NCI-H1092 treated with DMSO at 0.1 percent for 48 hours (cell line): ENCODE measurements at places on chromosomes 5 and 9.

DNA sequence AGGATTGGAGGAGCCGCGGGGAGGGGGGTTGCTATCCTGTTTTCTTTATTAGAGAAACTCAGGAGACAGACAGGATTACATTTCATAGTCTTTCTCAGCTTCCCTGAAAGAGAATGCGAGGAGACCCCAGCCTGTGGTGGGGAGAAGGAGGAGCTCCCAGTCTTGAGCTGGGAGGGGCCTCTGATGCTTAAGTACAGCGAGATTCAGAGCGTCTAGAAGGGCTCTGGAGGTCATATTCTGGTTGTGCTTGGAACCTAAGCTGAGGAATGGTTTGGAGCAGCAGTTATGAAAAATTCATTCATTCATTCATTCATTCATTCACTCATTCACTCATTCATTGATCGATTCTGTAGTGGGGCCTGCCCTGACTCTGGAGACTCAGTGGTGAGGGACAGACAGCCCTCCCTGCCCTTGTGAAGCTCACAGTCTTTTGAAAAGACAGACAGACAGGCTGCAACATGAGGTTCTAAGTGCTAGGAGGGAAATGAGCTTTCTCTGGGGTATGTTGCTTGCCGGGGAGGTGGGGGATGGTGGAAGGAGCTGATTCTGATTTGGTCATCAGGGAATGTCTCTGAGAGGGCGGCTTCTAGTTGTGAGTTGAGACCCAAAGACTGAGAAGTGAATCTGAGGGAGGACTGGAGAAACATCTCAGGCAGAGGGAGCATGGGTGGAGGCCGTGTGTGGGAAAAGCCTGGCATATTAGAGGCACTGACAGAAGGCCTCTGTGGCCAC is 2.5 kb upstream of the SPRY4 start:
- no peak for DNase-seq

DNA sequence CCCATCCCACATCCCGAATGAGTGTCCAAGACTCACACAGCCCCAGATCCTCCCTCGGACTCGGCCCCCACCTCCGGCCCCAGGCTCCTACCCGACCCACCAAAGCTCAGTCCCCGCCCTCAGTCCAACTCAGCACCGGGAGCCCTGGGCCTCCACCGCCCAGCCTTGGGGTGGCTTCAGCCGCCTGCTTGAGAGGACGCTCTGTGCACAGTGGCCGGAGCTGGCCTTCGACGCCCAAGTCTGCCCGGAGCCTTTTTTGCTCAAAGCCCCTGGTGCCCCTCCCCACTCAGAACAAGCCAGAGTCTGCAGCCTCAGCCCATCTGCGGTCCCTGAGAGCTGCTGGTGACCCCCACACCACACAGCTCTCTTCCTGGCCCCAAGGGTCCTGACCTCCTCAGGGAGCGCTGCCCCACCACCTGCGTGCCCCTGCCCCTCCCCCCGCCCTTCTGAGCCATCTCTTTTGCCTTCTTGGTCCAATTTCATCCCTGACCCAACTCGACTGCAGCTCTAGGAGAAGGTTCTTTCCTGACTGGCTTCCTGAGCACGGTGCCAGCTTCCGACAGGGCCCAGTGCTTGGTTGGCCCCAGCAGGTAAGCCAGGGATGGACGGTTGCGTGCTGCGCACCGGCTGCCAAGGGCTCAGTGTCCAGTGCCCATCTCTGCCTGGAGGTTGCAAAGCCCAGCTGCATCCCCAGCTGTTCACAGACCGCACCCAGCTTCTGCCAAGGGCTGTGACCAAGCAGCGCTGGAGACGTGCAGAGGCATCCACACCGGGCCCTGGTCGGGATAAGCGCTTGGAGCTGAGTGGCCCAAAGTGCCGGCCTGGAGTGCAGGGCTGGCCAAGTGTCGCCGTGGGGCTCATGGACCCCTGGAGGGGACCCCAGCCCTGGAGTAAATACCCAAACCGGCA is 27.7 kb upstream of the NSMF start:
- no peak for DNase-seq

DNA sequence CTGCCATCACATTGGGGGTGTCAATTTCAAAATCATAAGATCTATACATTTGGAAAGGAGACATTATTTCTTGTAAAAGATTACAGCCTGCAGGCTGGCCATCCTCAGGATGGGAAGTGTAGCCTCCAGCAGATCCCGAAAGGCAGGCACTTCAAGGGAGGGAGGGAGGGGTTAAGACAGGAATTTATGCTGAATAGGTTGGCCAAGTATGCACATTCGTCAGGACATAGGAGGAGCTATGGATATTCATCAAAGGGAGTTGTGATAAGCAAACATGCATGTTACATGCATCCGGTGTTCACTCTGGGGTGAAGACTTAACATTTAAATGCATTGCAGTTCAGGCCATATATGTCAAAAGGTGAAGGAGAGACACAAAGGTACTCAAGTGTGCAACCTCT is 119.4 kb downstream of the CEP120 start:
- no peak for DNase-seq

- DNase-seq = no peak
Measured at GRCh38 chr9:79621916-79622575, 50.3 kb downstream of the TLE4 start.

GRCh38 chr5:137401946-137402345 is 97.2 kb downstream of the SPOCK1 start:
- DNase-seq = no peak

GRCh38 chr9:81823672-81824554 is 104.3 kb upstream of the SPATA31D4 start:
- no peak for DNase-seq

GRCh38 chr9:134547161-134548100 is 94.2 kb upstream of the COL5A1 start:
- no peak for DNase-seq

DNA sequence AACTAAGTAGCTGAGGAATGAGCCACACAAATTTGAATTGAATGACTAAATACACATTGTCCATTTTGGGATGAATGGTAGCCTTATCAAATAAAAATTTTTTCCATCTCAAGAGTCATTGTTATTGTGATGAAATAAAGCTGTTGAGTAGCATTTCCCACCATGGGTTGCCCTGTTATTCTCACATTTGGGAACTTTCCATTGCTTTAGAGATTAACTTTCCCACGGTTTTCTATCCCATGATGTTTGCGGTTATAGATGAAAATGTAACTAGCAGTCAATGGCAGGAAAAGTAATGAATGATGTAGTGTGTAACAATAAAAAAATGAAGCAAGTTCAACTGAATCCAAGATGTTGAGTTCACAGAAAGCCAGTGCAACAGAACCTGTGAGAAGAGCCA is 59.9 kb upstream of the PLPP1 start:
- DNase-seq = no peak

DNA sequence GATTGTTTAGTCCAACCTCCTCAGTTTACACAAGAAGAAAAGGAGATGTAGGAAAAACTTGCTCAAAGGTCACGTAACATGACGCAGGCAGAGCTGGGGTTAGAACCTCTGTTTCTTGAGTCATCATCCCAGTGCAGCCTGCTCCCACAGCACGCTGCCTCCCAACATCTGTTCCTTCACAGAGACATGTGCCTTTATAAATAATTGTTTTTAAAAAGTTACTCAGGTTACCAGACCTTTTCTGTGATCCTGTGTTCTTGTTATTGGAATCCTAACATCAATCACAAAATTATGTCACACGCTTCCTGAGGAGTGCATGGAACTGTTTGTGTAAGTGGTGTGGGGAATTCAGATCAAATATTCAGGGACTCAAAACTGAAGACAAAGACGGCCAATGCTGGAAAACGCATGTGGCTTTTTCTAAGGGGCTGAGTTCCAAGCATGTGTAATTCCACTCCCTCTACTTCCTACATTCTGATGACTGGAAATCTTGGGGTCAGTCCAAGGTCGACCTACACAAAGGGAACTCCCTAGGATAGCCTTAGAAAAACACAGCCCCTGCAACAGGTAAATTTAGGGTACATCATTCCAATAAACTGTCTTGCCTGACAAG is 184.3 kb downstream of the TSSK1B start:
- no peak for DNase-seq

DNA sequence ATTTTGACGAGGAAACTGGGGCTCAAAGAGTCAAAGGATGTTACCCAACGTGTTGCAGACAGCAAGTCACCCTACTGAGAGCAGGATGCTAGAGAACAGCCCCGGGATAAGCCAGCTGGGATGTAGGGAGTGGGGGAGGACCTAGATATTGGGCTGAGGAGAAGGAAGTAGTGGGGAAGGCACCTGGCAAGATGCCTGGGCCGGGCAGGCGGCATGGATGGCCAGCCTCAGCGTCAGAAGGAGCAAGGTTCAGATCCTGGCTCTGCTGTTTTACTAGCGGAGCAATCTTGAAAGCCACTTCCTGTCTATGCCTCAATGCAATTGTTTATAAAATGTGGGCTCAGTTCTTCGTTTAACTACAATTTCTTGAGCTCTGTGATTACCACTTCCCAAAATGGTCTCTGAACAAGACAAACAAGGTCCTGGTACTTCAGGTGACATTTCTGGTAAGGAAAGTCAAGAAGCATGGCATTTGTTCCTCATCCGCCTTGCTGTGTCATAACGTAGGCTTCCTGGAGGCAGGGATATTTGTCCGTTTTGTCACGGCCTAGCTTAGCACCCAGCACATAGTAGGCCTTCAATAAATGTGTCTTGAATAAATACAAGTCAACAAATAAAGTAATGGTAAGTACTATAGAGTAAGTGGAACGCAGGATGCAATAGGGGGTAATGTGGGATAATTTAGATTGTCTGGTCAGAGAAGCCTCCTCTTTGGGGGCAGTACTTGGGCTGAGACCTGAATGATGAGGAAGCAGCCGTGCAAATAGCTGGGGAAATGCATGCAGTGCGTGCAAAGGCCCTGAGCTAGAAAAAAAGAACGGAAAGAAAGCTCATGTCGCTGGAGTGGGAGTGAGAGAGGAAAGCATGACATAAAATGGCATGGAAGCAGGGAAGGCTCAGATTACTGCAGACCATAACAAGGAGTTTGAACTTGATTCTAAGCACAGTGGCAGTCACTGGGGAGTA is 70.5 kb downstream of the SMIM23 start:
- no peak for DNase-seq

- DNase-seq = no peak
Measured at GRCh38 chr9:82996941-82997340, 66.0 kb downstream of the RASEF start.

GRCh38 chr5:53712327-53712726 is 151.9 kb downstream of the NDUFS4 start:
- DNase-seq = no peak

DNA sequence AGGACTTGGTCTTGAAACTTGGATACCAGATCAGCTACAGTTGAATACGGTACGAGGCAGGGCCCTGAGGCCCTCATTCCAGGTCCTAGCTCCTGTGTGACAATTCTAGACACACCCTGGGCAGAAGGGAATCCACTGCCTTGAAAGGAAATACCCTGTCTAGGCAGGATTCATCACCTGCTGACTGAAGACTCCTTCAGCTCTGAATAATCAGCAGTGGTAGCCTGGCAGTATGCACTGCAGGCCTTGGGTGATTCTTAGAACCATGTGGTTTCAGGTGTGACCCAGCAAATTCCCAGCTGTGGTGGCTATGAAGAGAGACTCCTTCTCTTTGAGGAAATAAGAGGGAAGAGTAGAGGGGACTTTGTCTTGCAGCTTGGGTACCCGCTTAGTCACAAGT is 17.2 kb upstream of the EFNA5 start:
- no peak for DNase-seq

GRCh38 chr9:135951889-135952663 is 9.1 kb downstream of the UBAC1 start:
- DNase-seq = no peak

- DNase-seq = no peak
Measured at GRCh38 chr5:52804981-52805380, 17.3 kb downstream of the ITGA1 start.

DNA sequence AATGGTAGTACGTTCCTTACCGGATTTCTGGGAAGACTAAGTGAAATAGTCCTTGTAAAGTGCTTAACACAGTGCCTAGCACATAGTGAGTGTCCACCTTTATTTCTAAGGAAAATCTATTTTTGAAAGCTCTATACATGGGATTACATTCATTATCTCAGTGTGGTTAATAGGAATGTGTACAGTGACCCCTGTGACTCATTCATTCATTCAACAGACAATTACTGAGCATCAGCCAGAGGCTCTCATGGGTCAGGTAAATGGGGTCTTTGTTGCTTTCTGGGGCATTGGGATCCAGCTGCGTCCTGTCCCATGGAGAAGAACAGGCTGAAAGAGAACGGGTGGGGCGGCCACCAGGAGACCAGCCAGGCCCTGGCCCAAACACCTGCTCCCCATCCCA is 226.2 kb upstream of the TBC1D2 start:
- DNase-seq = no peak

DNA sequence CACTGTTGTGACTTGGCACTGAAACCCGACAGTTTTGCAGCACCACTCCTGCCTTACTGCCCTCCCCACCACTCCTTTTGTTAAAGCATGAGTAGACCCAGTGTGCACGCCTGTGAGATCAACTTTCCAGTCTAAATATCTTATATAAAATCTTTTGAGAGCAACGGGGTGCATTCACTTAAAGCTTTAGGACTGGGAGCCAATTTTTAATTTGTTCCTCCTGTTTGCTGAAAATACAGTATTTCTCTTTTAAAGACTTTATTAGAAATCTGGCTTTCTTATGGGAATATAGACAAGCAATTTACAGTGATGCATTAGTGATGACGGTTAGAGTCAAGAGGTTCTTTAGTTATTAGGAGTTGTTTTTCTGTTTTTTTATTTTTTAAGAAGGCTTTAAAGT is 397.5 kb downstream of the TMEM167A start:
- DNase-seq = no peak

GRCh38 chr9:127917603-127918002 is 762 bp upstream of the ST6GALNAC4 start:
- no peak for DNase-seq

DNA sequence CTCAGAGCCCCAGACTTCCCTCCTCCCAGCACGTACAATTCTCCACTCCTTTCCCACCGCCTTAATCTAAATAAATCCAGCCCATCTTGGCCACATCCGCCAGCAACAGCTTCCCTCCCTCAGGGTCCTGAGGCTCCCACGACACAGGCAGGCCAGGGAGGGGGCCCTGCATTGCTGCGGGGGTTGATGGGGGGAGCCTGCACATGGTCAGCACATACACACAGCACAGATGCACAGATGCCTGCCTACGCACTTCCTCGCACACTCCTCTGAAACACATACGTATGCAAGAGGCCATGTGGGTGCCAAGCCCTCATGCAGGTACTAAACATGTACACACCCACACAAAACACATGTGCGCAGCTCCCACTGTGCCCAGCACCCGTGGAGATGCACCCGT is 14.8 kb downstream of the PDGFRB start:
- DNase-seq = no peak

- DNase-seq = no peak
Measured at GRCh38 chr9:7752481-7752880, 47.1 kb downstream of the DMAC1 start.

DNA sequence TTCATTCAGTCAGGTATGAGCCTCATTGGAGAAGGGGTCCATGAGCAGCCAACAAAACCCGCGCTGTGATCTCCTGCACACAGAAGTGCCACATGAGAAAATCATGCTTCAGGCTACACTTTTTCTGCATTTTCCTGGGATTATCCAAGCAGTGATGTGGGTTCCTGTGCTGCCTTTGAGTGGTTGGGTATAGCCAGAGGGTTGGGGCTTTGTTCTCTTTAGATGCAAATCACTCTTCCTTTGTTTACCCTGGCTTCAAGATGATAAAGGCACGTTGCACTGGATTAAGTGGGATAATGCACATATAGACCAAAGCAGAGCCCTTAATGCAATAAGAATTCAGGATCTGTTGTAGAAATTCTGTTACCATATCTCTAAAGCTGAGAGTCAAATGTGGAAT is 18.7 kb downstream of the ECM2 start:
- no peak for DNase-seq
